ENCODE measurements at places on chromosomes 4 and X.
A peak's percentile ranks its signal among the peaks of the same experiment; 100 is the strongest.

- no peak for DNase-seq
Measured at GRCh38 chrX:34886011-34886410, 56.6 kb upstream of the FAM47B start.

GRCh38 chr4:53905941-53906377, 158.4 kb downstream of the CHIC2 start:
- DNase-seq: no peak

GRCh38 chr4:24763631-24764297, 31.6 kb upstream of the SOD3 start:
- DNase-seq: no peak

DNA sequence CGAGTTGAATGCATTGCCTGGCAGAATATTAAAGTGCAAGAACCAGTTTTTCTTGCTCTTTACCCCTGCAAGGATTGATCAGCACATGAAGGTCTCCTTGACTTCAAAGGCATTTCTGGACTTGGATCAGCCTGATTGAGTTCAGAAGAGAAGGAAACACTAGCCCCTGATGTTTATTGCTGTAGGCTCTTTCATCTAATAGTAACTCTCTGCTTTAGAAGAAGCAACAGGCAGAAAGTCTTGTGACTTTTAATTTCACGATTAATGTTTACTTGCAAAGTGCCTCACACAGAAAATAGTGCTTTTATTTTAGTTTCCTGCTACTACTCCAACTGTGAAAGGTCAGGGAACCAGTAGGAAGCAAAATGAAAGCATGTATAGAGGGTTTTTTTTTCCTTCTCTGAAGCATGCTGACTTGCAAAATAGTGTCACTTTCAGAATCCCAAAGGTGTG, 69.1 kb downstream of the PCDH7 start:
- DNase-seq: no peak

DNA sequence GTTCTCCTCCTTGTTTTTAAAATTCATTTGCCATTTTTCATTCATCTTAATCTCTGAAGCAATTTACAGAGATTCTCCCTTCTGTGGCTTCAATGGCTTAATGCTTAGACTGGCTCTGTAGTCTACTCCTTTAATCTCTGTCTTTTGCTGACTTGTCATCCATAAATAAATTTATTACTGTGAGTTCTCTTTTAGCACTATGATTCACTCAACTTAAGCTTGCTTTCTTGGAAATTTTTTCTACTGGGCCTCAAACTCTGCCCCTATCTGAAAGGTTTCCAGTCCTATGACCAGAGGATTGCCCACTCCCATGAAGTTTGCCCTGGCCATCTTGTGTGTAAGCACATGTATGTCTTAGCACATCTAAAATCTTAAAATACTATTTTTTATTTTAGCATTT, 251.1 kb downstream of the DCLK2 start:
- DNase-seq: no peak

- DNase-seq: no peak
Measured at GRCh38 chr4:6471307-6472007, 957 bp downstream of the PPP2R2C start.

DNA sequence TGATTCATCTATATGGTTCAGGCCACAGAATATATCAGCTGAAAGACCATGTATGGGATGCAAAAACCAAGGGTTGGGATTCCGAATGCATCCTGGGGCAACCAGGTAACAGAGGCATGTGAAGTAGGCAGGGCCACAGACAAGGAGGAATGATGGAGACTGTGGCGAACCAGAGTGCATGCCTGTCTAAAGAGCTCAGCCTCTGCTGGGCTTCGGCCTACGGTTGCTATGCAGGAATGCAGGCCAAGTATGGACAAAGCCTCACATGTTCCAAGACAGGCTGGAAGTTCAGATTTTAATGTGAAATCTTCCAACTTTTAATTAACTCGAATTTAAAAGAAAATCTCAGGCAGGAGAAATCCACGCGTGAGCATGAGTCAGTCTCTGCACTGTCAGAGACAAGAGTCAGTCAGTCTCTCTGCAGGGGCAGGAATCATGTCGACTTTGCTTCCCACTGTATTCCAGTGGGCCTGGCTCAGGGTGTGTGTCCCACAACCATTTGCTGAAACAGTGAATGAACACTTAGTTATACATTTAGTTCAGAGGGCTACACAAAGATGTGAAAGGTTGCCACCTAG, 344.4 kb downstream of the UNC5C start:
- DNase-seq: no peak

- no peak for DNase-seq
Measured at GRCh38 chr4:25424539-25425228, 47.6 kb downstream of the ANAPC4 start.

GRCh38 chrX:130211415-130212186, 39.8 kb downstream of the RAB33A start:
- no peak for DNase-seq

GRCh38 chrX:32867781-32868523, 343.4 kb downstream of the DMD start:
- DNase-seq: no peak

DNA sequence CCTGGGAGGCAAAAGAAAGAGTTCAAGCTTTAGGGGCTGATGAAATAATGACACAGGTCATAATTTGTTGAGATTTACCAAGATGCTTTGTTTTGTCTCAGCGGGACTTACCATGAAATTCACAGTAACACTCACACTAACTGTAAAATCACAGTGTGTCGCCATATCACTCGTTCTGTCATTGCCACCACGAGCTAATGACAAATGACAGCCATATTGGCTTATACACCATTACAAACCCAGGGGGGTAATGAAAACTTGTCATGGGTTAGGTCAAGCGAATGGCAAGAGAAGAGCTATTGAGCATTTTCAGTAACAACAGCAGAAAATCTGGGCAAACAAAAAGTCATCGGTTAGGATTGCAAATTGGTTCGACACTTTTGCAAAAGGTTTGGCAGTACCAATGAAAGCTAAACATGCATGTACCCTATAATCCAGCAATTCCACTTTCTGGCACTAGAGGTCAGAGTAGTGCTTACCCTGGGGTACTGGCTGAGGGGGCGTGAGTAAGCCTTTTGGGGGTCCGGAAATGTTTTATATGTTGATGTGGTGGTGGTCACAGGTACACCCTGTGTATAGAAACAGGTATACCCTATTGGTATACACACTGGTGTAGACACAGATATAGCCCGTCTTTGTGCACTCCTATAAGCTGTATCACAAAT, 83.9 kb upstream of the RAI2 start:
- DNase-seq: no peak

DNA sequence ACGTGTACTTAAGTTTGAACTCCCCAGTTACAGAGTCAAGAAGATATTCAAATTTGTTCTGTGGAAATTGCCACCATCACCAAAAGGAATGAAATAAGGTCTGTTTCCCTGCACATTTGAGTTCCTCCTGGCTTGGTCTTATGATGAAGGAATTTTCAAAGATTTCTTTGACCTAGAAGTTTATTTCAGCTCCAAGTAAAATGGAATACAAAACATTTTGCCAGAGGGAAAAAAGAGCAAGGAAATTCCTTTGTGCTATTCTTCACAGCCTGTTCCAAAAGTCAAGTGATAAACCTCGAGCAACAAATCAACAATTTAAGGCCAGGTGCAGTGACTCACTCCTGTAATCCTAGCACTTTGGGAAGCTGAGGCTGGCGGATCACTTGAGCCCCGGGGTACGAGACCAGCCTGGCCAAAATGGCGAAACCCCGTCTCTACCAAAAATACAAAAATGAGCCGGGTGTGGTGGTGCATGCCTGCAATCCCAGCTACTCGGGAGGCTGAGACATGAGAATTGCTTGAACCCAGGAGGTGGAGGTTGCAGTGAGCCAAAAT, 3.4 kb downstream of the NKRF start:
- DNase-seq: no peak

DNA sequence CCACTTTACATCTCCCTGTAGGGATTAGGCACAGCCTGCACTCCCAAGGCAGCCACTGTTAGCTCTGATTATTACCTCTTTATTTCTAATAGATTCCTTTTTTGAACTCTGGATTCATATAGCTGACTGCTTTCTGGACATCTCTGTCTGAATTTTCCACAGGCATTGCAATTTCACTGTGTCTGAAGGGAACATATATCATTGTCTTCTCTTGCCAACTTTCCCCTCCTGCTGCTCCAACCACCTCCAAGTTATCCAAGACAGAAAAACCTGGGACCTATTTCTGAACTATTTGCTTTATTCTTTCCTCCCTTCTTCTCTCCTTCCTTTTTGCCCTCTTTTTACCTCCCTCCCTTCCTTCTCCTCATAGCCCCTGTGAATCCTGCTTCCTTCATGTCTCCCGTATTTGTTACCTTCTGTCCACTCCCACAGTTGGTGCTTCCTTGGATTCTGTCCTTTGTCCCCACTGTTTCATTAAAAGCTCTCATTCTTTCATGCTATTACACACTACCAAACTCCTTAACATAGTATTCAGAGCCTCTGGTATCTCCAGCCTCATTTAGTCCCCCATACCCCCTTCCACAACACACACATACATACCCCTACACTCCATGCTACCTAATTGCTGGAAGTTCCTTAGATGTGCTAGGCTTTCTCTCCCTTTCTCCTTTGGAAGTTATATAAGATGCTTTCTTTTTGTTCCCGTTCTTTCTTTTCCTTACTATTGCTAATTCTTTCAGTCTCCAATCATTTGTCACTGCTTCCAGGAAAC, 34.7 kb downstream of the FGF2 start:
- DNase-seq: no peak

DNA sequence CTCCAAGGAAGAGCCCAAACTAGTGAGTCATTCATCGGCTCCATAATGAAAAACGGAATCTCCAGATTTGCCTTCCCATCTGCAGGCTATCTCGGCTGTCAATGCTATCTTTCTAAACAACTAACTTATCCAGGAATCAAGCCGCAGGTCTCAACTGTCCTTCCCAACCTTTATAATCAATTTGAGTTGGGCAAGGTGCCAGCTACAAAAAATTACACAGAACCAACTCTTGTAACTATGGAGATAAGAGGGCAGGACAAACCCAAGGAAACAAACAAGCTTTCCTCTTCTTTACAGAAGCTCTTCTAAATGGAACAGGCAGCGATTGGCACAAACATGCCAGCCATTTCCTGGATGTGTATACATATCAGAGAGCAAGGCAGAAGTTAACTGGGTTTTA, 61.2 kb upstream of the RAI2 start:
- DNase-seq: no peak

- DNase-seq: no peak
Measured at GRCh38 chrX:118553042-118553710, 57.6 kb downstream of the DOCK11 start.

GRCh38 chr4:75781305-75781704, 56.9 kb downstream of the USO1 start:
- DNase-seq: no peak

- no peak for DNase-seq
Measured at GRCh38 chr4:102439812-102440211, 61.3 kb upstream of the NFKB1 start.

GRCh38 chrX:97751735-97752134, 868.0 kb downstream of the RPA4 start:
- no peak for DNase-seq

GRCh38 chr4:2650276-2650675, 105.9 kb downstream of the TNIP2 start:
- no peak for DNase-seq

GRCh38 chr4:108607079-108607815, 13.1 kb upstream of the RPL34 start:
- DNase-seq: no peak

GRCh38 chrX:132266583-132267355, 47.5 kb upstream of the RAP2C start:
- DNase-seq: no peak

- no peak for DNase-seq
Measured at GRCh38 chr4:88276952-88277710, 7.2 kb downstream of the PPM1K start.

GRCh38 chrX:989959-990510, 222.4 kb downstream of the CRLF2 start:
- DNase-seq: peak; percentile 11

GRCh38 chrX:22952010-22952409, 47.8 kb upstream of the DDX53 start:
- no peak for DNase-seq

DNA sequence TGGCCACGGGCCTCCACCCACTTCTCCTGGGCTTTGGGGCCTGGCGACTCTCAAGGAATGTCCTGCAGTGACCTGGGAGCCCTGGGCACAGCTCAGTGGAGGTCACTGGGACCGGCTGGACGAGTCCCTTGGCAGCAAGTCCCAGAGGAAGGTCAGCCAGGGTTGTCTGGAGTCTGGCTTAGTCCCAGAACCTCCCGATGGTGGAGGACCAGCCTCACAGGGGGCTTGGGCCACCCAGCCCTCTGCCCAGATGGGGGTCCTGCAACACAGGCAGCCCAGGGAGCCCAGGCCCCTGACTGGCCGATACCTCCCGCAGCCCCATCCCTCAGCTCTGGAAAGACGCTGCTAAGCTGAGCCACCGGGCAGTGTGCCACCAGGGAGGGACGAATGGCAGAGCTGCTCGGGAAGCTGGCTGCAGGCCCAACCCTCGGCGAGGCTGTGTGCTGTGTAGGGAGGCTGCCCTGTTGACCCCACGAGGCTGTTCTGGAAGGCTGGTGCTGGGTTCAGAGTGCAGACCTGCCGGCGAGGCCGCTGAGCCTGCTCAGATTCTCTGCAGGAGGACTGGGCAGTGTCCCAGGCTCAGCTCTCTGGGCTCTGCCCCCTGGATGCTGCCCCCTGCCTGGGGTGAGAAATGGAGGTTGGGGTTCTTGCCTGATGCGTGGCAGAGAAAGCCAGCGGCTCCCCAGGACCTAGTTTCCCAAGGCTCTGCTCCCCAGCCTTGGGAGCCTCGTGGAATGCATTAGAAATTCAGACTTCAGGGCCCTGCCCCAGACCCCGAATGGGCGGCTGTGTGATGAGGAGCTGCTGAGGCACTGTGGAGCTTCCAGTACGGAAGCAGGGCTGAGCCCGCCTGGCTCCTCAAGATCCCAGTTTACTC, 61.7 kb downstream of the ADRA2C start:
- no peak for DNase-seq

DNA sequence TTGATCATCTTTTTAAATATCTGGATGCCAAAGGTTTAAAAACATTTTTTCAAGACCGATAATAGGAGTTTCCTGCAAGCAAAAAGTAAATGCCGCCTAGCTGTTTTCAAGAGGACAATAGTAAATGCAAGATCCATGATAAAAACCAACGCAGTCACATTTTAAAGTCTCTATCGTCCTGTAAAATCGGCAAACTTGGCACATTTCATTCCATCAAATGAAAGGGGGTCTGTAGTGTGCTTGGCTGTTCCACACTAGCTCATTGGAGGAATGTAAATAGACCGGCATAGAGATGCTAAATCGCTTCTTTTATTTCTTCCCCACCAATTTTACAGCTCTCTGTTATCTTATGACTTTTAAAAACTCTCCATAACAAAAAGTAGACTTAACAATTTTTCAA, 202.2 kb downstream of the NLGN4X start:
- DNase-seq: no peak

DNA sequence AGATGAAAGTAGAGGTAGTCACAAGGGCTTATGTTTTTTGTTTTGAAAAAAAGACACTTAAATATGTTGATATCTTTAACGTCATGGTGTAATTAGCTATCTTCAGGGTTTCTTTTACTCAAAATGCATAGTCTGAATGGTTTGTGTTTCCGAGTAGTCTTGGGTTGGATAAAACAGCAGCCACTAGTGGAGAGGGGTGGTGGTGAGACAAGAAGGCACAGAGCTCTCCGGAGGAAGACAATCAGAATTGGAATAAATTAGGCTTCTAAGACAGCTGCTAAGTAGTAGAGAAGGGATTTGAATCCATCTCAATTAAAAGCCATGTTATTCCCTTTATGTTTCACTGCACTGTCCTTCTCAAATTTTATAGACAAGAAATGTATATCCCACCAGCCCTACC, 240.4 kb upstream of the VEGFC start:
- no peak for DNase-seq

GRCh38 chr4:34280131-34280530, 1964.2 kb downstream of the ARAP2 start:
- DNase-seq: no peak
